ENCODE measurements at places on chromosomes 3 and 15. TPM values are rescaled to one million over a fixed set of nuclear protein-coding genes. Genes with fewer than 3 reads are reported as not detected.

TM6SF1 gene
- total RNA-seq: not detected

CCDC39 gene
- 0.27 TPM for total RNA-seq

EPHB1 gene
- 1.2 TPM for total RNA-seq

PLSCR2 gene
- total RNA-seq: not detected

SERPINI2 gene
- not detected for total RNA-seq

THRB gene
- 8.7 TPM for total RNA-seq

GOLGA8M gene
- not detected for total RNA-seq

SELENOT gene
- total RNA-seq: 37.9 TPM

CASR gene
- total RNA-seq: not detected

SLC6A20 gene
- not detected for total RNA-seq

FOXP1 gene
- 43.3 TPM for total RNA-seq

OTOL1 gene
- total RNA-seq: not detected

GATM gene
- total RNA-seq: 0.57 TPM

PLOD2 gene
- 46.1 TPM for total RNA-seq

PDHB gene
- total RNA-seq: 75.4 TPM

CHL1 gene
- 0.63 TPM for total RNA-seq

PTX3 gene
- 216 TPM for total RNA-seq

CIDEC gene
- not detected for total RNA-seq

GOLGA8N gene
- 5.7 TPM for total RNA-seq

PLCD1 gene
- total RNA-seq: 20.5 TPM

PCYT1A gene
- total RNA-seq: 80.8 TPM

GPR62 gene
- not detected for total RNA-seq

CPN2 gene
- total RNA-seq: not detected

GOLGA6D gene
- not detected for total RNA-seq

All from fibroblast of the aortic adventitia (primary cell).